Prostate gland (tissue), 2 donors: ENCODE measurements at places on chromosomes 6 and 20.

DNA sequence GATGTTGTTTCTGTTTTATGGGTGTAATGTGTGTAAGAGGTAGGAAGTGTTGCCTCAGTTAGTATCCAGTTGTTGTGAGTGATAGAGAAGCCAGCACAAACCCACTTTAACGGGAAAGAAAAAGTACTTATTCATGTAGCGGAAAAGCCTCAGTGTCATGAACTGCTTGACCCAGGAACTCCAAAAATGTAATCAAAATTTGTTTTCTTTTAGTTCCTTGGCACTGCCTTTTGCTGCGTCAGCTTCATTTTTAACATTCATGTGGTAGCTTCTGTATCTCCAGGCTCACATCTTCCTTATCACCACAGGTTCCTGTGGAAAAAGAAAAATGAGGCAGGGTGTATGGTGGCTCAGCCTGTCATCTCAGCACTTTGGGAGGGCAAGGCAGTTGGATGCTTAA lies 46.4 kb upstream of the CCDC28A start:
- DNase-seq = no peak

DNA sequence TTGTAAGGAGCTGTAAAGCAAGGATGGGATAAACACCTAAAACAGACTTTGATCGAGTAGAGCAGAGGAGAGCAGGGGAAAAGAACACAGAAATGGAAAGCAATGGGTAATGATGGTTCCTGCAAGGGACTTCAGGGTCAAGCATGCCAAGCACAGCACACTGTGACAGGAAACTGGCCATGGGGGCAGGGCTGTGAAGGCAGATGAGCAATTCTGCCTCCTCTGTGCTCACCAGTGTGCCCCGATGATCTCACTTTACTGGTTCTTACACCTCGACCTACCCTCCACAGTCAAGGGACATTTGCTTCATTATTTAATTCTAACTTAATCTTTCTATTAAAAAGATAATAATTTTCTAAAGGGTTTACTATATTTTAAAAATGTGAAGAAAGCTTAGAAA lies 21.6 kb upstream of the MYB start:
- no peak for DNase-seq

- DNase-seq = no peak
Observed at GRCh38 chr6:137861550-137862337, 5.3 kb upstream of the TNFAIP3 start.

- DNase-seq = no peak
Observed at GRCh38 chr6:35454391-35455110, 2.4 kb downstream of the FANCE start.

DNA sequence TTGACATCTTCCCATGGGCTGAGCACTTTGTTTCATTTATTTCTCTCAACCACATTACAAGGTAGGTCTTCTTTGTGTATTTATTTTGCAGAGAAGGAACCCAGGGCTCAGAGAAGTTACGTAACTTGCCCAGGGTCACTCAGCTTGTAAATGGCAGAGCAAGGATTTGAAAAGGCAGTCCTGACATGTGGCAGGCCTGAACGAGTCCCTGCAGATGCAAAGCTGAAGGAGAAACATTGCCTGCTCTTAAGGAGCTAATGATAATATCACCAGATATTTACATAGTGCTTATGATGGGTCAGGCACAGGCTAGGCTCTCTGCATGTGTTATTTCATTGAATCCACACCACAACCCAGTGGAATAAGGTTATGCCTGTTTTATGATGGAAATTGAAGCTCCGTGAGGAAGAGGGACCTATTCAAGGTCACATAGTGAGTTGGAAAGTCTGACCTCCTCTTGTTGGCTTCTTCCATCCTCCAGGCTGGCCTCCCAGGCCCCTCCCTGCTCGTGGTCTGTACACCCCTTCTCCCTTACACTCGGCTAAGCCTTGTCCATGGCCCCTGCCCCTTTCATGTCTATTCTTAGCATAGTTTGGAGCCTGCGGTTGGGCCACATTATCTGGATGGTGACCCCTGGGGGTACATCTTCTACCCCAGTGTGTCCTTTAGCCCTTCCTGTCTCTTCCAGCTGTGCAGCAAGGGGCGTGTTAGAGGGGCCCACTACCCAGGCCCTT lies 12.5 kb downstream of the MYH7B start:
- no peak for DNase-seq

DNA sequence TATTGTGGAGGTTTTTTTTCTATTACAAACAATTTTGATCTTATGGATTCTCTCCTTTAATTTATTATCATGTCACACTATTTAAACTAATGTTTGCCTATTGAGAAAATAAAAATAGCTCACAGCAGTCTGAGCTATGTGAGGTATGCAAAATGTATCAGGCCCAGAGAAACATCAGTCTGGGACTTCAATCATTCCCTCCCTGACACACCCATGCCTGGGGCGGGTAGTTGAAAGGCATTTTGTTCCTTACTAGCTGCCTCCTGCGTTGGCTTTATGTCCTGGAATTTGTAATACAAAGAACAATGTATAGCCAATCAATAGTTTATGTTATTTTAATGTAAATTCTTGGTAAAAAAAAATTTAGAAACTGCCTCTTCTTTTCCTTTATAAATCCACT lies 403.3 kb downstream of the EPM2A start:
- no peak for DNase-seq

DNA sequence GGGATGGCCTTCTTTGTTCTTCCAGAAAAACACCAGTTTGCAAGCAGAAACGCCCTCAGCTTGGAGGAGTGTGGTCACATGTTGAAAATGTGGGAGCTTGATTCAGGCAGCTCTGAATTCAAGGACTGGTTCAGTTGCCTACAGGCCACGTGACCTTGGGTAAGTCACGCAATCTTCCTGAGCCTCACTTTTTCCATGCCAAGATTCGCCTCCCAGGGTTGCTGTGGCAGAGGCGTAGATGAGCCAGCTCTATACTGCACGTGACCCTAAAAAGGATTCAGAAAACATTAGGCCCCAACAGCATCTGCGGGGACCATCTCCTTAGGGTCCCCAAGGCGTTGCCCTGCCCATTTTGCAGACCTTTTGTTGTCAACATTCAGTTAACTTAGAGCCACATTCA lies 112.0 kb upstream of the SNX9 start:
- DNase-seq = no peak

DNA sequence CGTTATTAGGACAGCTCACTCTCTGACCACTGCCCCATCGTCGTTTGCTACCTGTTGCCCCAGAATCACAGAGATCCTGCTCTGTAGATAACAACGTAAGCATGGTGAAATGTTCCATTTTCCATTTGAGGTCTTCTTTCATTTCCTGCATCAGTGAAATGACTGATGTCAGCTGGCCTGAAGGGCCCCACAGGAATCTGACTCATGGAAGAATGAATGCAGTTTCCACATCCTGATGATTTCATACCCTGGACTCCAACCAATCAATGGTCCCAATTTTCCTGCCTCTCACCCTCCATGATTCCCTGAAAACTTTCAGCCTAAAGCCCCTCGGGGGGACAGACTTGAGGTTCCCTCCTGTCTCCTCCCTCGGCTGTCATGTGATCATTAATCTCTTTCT lies 394.4 kb upstream of the CDH4 start:
- no peak for DNase-seq

GRCh38 chr6:138378463-138378862 lies 758 bp downstream of the SMIM28 start:
- no peak for DNase-seq

DNA sequence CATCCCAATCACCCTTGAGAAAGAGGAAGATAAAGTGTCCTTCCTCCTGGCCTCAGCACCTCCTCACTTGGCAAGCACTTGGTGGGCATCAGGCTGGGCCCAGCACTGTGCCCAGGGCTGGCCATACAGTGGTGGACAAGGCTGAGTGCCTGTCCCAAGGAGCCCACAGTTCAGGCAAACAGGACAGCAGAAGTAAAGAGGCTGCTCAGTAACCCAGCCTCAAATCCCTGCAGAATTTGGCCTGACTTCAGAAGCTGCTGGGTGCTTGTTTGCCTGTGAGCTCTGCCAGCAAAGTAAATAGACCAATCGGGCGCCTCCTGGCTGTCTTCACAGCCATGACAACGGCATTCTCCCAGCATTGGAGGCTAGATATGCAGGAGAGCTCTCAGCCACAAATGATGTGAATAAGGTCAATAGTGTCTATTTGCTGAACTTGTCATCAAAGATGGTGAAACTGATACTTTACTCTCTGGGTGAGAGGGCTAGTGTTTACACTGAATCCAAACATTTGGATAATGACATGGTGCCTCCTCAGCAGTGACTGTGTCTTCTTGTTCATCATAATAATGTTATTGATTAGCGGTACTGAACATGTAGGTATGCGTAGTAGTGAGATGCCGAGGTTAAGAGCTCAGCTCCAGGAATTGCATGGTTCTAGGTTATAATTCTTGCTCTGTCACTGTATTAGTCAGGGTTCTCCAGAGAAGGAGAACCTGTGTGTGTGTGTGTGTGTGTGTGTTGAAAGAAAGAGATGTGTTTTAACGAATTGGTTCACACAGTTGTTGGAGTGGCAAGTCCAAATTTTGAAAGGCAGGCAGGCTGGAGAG lies 36.9 kb upstream of the FANCE start:
- peak; percentile 88 for DNase-seq

- DNase-seq = no peak
Observed at GRCh38 chr6:161798844-161799394, 525.1 kb upstream of the AGPAT4 start.

DNA sequence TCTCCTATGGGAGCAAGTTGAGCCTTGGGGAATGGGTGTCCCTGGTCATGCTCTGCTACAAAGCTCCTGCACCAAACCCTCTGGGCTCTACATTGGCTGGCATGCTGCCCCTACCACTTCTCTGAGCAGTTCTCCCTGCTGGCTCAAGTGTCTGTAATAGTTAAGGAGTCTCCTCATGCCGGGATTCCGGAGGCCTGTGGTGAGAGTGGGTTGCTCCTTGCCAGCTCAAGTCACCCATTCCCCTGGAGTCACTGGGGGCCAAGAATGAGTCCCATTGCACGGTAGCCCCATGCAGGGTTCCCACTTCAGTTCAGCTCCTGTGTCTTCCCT lies 173.9 kb downstream of the PRDM13 start:
- no peak for DNase-seq

GRCh38 chr20:62980380-62980960 lies 26.3 kb downstream of the BHLHE23 start:
- no peak for DNase-seq

DNA sequence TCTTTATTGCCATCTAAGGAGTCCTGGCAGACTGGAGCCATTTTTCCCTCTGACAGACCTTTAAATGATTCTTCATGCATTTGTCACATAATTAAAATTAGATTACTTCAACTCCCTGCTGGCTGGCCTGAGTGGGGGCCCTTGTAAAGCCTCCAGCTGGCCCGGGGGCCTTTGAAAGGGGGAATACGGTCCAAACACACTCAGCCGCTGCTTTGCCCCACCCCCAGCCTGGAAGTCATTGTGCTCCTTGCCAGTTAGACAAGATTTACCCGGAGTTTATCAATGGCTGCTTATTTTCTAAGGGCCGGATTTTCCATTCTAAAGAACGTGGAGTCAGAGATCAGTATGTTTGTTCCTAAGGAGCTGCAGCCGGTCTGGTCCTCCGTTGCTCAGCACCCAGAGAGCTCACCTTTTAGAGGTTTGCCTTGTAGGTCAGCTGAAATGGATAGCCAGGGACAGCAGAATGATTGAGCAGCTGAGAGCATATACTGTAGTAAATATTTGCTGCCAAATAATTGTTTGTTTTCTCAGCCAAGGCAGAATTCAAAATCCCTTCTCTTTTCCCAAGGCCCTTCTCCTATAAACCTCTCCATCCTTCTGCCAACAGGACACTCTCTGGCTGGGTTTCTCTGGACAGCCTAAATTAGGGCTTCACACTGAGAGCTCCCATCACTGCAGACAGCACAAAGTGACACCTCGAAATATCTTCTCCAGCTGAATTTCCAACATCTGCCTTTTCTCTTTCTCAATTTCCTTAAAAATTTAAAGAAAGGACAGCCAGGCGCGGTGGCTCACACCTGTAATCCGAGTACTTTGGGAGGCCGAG lies 68.4 kb upstream of the RBM24 start:
- no peak for DNase-seq
